Hematopoietic multipotent progenitor cell treated with erythropoietin and hydrocortisone succinate and interleukin-3 and kit ligand, for 15 days (in vitro differentiated cells): ENCODE measurements at places on chromosomes 1 and 21.

DNA sequence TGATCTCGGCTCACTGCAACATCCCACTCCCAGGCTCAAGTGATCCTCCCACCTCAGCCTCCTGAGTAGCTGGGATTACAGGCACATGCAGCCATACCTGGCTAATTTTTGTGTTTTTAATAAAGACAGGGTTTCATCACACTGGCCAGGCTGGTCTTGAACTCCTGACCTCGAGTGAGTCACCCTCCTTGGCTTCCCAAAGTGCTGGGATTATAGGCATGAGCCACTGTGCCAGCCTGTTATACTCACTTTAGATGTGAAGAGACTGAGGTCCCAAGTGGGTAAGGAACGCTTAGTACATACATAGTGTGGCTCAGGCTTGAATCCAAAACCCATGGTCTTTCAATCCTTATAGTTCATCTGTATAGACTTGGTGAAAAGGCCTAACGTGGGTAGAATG is 63.7 kb upstream of the EPS8L3 start:
- DNase-seq: no peak

GRCh38 chr1:118927427-118928187 is 60.5 kb downstream of the TBX15 start:
- DNase-seq: no peak

GRCh38 chr21:44449473-44450363 is 5.6 kb upstream of the LRRC3 start:
- DNase-seq: no peak

GRCh38 chr1:76668046-76668445 is 199.2 kb upstream of the ST6GALNAC5 start:
- DNase-seq: no peak

GRCh38 chr1:29986986-29987385 is 736.4 kb downstream of the MATN1 start:
- DNase-seq: no peak

DNA sequence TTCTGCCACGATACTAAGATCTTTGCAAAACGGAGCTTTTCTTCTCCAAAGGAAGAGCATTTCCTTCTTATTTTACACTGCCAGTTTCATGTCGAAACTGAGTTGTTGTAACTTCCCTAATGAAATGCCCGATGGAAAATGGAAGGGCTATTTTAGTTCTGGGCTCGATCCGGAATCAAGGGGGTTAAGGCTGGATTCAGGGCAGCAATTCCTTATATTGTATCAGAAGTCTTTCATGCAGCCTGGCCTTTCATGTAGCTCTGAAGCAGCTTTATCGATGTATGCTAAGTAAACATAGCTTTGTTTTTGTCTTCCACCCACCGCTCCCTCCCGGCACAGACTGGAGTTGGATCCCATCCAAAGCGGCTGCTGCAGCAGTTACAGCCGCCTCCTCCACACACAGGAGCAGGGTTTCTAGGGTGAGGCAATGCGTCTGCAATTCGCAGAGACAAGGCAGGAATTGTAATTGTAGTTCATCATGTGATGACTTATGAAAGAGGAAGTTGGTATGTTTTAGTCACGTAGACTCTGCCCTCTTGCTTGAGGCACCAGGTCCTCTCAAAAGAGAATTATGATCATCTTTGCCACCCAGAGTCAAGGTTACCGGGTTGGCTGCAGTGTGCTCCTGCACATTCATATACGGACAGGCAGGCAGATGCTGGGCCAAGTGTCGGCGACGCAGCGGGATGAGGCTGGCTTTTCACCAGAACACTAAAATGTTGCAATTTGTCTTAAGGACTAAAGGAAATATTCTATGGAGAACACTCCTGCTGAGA is 2.6 kb upstream of the IRF2BP2 start:
- DNase-seq: peak; percentile 92

DNA sequence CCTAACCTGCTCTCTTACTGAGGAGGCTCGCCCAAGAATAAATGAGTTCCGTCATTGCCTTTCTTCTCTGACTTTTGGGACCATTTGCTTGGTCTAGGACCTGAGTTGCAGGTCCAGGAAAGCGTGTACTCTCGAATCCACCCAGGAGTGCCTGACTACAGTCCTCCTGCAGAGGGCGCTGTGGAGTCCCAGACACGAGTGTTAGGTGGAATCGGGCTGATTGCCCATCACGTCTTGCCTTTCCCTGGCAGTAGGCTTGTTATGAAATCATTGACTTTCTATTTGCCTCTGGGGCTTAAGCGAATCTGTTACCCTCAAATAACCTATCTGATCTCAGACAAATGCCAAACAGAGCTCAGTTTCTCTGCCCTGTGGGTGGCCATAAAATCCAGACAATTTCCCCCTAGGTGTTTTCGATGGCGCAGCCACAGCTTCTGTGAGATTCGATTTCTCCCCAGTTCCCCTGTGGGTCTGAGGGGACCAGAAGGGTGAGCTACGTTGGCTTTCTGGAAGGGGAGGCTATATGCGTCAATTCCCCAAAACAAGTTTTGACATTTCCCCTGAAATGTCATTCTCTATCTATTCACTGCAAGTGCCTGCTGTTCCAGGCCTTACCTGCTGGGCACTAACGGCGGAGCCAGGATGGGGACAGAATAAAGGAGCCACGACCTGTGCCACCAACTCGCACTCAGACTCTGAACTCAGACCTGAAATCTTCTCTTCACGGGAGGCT is at the start of gene IL20:
TSS of gene IL20 (plus strand) at position 685 of the 733 bp plus-strand sequence. CDS start 230 bp downstream, outside the sequence.
- peak; percentile 74 for DNase-seq

DNA sequence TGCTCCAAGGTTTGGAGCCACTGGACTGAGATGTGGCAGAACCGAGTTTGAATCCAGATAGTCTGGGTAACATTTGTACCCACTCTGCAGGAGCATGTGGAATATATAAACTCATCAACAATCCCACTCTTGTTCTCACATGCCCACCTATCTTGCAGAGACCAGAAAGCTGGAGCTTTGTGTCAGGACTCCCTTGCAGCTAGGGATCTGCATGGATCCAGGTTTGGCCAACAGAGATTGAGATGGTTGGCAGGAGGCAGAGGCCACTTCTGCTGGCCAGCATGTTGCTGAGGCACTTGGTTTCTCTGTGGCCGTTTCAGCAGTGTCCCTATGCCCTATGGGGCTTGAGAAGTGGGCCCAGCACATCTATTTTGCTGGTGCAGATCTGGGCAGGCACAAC is 208.3 kb downstream of the KAZN start:
- DNase-seq: no peak

- DNase-seq: no peak
Observed at GRCh38 chr1:53954128-53954527, 8.0 kb downstream of the LRRC42 start.

- DNase-seq: no peak
Observed at GRCh38 chr1:23575226-23575810, 16.0 kb upstream of the ID3 start.

DNA sequence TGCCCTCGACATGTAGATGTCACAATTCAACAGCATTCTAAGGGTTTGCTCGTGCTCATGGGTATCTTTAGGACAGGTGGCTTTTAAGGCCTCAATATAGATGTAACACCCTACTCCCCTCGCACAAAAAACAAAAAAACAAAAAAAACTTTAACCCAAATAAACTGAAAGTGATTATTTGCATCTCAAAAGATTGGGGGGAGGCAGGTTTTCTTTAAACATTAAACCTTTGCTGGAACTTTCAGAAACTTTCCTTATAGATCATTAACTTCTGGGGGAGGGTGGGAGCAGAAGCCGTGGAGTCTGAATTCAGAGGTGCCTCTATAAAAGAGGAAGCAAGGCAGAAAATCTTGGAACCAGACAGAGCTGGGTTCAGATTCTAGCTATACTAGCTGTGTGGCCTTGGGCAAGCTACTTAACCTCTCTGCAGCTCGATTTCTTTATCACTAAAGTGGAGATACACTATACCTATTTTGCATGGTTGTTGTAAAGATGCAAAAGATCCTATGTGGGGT is 3.2 kb upstream of the KIAA1614 start:
- DNase-seq: no peak

DNA sequence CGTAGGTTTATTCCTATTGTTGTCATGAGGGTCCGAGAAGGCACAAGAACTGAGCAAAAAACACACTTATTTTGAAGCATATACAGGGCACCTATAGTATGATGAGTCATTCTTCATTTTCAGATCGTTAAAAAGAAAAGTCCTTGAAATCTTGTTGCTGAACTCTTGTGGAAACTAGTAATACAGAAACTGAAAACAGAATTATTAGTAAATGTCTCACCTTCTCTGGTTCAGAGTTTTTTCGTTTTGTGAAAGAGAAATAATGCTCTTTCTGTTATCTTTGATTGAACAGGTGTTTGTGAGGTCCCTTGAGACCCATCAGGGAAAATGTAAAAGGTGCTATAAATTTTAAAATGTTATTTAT is 102.0 kb upstream of the COA6 start:
- no peak for DNase-seq

DNA sequence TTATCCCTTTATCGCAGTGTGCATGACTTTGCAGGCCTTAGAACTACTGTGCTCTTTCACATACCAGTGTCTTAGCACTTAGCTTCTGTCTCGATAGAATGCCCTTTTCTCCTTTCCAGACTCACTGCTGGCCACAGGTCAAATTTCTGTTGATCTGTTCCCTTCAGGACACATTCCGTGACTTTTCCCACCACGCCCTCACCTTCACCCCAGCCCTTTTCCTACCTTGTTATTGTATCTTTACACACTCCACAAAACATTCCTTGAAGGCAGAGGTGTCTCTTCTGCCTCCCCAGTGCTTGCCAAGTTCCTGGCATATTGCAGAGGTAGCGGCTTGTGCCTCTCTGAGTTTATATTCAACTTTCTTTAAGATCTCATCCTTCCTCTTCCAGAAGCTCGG is 3.7 kb upstream of the IGSF9 start:
- DNase-seq: no peak

DNA sequence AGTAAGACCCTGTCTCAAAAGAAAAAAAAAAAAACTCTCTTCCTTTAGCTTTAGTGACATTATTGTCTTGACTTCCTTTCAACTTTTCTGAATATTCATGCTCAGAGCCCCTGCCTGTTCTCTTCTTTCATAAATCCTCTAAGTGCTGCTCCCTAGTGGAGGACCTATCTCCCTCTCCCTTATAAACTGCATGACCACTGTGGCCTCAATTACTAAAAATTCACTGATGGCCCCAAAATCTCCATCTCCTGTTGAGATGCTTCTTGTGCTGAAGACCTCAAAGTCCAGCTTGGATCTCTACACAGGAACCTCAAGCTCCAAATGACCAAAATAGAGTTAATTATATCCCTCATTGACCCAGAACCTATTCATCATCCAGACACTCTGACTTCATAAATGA is 7.8 kb downstream of the ITLN1 start:
- DNase-seq: peak; percentile 41

- no peak for DNase-seq
Observed at GRCh38 chr1:53139951-53140361, 2.5 kb downstream of the SLC1A7 start.

- no peak for DNase-seq
Observed at GRCh38 chr1:202966006-202966898, 805 bp downstream of the CYB5R1 start.
